ENCODE measurements at places on chromosomes 16 and 17.

DNA sequence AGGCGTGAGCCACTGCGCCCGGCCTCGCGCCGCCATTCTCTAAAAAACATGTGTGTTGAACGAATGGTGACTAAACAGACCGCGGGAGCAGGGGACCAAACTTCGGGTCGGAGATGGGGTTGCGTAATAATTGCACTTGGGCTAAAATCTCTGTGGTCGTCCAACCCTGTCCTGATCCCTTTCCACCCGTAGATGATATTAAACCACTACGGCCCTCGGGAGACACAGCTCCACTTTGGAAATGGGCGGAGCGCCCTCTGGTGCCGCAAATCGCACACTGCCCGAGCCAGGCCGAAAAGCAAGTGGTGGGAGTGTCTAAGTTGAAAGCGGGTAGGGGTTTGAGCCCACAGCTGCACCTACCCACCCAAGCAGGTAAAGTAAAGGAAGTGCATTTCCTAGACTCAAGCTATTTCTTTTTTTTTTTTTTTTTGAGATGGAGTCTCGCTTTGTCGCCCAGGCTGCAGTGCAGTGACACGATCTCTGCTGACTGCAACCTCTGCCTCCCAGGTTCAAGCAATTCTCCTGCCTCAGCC, 17.0 kb downstream of the CAVIN1 start:
- DNase-seq = peak; percentile 69

DNA sequence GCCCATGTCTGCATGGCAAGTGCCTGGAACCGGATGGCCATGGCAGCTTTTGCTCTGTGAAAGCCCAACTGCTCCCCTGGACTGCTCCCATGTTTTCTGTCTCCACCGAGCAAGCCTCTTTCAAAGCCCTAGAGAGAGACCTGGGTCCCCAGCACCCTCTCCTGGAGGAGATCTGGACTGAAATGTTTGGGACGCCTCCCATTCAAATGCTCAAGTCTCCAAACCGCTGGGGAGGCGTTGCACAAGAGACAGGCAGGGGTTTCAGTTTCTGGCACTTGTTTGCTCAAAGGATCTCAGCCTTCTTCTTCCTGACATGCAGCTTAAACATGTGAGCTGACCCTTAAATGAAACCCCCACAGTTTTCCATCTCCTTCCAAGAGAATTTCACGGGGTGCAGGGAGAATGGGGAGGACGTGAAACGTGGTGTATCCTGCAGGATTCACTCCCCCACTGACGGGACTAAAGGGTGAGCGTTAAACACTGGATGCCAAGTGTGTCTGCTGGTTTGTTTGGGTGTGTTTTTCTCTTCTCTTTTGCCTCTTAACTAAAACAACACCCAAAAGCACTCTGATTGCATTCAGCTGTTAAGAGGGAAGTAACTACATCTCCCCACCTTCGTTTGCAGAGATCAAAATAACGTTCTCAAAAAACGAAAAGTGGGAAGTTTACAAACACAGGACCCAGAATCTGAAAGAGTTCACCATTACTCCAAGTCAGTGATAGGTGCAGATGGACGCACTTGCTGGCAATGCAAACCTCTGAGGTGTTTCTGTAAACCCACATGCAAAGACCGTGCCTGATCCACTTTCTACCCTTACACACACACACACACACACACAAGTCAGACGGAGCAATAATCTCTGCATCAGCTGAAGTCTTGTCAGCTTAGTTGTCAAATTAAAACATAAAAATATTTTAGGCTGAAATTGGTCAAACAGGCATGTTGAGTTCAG, 256.9 kb downstream of the C16orf95 start:
- peak; percentile 39 for DNase-seq

GRCh38 chr17:20105539-20106280, 96.6 kb downstream of the SPECC1 start:
- no peak for DNase-seq

DNA sequence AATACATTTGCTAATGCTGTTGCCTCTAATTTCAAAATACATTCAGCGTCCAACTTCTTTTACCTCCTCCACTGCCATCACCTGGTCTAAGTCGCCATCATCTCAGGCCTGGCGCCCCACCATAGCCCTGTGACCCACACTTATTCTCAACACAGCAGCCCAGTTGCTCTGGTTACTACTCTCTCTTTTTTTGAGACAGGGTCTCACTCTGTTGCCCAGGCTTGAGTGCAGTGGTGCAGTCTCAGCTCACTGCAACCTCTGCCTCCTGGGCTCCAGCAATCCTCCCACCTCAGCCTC, 7.5 kb upstream of the NKD1 start:
- no peak for DNase-seq

- DNase-seq = no peak
Observed at GRCh38 chr16:83568345-83568744, 239.4 kb upstream of the HSBP1 start.

Measured in GM03348 (cell line).